Hematopoietic multipotent progenitor cell (in vitro differentiated cells): ENCODE measurements at places on chromosomes 16 and 17.

DNA sequence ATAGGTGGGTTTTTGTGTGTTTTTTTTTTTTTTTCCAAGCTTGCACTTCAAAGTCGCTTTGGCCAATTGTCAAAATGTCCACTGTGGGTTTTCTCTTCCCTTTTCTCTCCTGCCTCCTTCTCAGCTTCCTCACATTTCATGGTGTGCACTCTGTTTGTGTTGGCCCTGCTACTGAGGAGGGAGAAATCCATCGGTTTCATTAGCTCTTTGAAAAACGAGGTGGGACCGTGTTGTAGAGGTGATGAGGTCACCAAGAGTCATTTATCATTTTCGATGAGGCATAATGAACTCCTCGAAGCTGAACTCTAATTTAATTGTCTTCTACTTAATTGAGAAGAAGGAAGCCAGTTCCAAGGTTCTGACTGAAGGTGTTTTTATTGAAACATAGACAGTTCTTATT is 174.4 kb upstream of the TOX3 start:
- DNase-seq, result no peak

GRCh38 chr17:15917438-15918027 is 27.4 kb upstream of the ADORA2B start:
- no peak for DNase-seq

DNA sequence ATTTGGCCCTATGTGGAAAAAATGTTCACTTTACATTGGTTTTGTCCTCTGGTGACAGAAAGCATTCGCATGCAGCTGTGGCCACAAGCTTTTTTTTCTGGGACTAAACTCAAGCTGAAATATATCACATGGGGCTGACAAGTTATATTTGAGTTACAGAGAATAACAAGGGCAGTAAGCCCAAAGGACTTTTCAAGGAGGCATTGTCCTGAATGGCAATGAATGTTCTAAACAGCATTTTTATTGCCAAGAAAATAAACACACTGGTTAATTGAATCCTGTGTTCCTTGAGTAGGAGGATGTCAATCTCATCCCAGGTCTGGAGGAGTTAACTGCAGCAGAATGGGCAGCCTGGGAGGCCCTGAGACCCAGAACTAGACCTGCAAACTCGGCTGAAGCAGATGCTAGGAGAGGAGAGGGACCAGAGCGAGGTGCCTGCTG is 114.5 kb downstream of the COPRS start:
- no peak for DNase-seq

DNA sequence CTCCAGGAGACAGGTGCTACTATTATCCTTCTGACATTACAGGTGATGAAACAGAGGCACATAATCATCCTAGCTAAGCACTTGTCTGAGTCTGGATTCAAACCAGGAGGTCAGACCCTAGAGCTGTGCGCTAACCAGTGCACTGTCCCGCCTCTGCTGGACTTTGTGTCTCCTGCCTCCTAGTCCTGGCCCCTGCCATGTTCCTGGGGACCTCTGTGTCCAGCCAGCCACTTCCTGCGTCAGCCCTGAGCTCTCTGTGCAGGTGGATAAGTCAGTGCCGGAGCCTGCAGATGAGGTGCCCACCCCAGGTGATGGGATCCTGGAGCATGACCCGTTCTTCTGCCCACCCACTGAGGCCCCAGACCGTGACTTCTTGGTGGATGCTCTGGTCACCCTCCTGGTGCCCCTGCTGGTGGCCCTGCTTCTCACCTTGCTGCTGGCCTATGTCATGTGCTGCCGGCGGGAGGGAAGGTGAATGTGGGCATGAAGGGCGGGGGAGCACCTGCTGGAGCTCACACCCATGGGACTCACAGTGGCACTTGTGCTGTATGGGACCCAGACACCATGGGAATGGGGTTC is 4.2 kb downstream of the SGCA start:
- no peak for DNase-seq

DNA sequence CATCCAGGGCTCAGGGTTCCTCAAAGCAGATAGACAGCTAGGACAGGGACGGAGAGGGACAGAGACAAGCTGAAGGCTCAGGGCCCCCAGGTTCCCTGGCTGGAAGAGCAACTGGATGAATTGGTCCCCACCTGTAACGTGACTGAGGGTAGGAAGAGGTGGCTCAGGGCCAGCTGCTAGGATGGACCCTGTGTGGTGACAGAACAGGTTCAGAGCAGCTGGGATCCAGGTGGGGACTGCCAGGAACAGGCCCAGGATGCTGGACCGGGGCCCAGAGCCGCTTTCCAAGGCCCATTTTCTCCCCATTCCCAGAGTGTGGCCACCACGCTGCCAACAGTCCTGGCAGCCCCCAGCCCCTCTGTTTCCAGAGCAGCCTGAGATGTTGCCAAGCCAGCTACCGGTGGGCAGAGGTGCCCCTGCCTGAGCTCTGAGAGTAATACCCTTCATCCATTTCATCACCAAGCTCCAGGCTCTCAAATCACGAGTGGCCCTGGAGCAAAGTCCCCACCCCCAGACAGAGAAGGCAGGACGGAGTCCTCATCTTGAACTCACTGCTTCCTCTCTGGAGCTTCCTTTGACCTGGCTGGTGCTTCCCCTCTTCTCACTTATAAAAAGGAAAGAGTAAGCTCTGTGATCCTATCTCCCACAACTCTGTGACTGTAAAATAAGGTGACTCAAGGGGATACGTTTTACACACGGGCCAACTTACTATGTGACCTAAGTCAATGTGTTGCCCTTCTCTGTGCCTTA is 79.6 kb downstream of the TMEM132E start:
- no peak for DNase-seq

GRCh38 chr16:57725151-57725550 is 10.4 kb upstream of the KATNB1 start:
- DNase-seq, result no peak

DNA sequence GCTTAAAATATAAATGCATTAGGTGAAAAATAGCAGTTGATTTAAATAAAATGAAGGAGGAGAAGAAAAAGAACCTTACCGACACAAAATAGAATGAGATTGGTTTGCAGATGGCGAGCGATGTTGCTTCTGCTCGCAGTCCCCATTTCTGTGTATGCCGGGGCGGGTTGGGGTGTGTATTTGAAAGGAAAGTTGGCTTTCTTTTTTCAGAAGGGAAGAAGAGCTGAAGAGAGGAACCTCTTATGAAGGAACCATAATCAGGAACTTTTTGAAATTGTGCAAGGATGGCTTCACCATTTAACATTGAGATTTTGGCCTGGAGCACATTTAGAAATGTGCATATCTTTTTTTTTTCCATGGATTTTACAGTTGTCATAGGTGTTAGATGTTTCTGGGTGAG is at the start of gene IGSF6:
IGSF6 (minus strand) TSS at position 156 of the 400 bp plus-strand sequence; CDS start at position 146, 10 bp downstream.
- no peak for DNase-seq

- DNase-seq, result no peak
Measured at GRCh38 chr17:21242026-21242697, 11.0 kb downstream of the NATD1 start.

- DNase-seq, result no peak
Measured at GRCh38 chr17:5825717-5826330, 241.5 kb upstream of the NLRP1 start.

DNA sequence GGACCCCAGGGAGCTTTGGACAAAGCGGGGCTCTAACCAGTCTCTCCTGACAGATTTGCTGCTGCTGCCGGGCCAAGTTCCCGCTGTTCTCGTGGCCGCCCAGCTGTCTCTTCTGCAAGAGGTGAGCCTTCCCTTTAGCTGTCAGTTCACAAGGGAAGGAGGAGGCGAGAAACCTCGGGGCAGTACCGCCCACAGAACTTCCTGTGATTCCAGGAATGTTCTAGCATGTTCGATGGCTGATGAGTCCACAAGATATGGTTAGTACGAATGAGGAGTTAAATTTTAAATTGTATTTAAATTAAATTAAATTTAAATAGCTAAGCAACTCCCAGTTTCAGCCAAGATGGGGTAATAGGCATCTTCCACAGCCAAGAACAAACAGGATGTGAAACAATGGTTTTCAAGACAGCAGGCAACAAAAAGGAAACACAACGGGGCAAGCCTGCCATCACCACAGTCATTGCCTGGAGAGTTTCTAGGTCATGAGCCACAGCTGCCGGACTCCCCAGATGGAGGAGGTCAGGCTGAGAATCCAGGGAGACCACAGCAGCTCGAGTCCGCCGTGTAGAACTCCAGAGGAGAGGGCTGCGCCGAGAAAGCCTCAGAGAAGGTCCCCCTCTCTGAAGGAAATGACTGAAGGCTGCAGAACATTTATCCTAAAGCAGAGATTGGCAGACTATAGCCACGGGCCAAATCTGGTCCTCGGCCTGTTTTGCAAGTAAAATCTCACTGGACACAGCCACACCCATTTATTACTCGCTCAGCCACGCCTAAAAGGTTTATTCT is 9.5 kb upstream of the TCF25 start:
- no peak for DNase-seq

DNA sequence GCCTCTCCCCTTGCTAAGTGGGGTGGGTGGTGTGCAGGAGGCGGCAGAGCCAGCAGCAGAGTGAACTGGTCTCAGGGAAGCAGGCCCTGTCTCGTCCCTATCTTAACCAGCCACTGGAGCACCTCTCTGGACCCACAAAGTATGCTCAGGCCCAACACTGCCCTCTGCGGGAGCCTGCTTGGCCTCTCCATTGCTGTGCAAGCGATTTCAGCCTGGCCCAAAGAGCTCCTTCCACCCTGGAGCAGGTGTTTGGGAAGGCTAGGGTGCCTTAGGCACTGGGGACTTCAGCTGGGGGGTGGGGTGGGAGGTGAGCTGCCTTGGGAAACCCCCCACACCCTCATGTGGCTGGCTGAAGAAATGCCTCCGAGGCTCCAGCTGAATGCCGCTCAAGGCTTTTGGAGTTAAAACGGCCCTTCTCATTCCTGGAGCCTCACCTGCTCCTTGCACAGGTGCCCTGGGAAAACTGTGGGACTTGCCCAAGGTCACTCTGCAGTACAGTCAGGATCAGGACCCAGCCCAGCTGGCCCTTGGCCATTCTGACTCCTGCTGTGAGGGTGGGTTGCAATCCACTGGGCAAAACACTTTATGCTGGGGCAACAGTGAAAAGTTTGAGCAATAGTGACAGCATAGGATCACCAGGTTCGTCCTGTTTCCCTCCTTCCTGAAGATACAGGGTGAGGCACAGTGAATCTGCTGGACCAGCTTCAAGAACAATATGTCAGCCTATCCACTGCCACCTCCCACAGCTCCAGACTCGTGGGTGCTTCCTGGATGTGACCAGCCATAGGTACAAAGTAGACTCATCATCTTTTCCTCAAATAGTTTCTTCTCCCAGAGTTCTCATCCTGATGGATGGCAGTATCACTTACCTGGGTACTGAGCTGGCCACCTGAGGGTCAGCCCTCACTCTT is 5.9 kb upstream of the UBE2O start:
- no peak for DNase-seq

DNA sequence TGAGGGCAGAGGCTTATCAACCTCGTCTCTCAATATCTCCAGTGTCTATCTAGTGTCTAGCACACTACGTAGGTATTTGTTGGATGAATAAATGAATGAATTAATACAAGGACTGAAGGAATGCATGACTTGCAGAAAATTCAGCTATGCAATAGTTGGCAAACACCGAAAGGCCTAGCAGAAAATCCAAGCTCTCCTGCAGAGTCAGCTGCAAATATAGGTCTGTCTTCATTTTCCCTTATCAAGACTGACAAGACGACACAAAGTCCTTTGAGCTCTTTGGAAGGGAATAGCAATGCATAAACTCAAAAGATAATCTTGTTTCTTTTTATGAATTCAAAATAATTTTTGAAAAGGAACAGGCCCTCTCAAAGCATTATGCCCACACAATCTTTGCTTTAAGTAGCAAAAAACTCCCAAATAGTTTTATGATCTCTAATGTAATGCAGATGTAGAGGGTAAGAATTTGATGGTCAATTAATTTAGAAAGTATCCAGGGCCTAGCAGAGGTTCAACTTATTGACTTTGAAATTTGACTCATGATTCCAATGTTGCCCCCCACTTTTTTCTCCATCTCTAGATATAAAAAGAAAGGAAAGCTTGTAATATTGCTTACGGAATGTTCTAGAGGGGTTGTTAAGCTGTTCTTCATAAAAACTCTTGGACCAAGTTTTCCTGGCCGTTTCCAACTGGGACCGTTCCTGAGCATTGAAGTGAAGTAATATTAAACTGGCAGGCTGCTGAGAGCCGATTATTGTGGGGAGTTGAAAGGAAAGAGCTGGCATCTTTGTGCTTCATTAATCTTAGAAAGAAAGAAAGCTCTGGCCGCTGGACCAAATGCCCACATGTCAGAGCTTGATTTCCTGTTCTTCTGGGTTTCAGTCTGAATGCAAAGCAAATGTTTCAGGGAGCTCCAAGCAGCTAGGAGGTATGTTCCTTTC is 227.3 kb downstream of the HS3ST3A1 start:
- no peak for DNase-seq

DNA sequence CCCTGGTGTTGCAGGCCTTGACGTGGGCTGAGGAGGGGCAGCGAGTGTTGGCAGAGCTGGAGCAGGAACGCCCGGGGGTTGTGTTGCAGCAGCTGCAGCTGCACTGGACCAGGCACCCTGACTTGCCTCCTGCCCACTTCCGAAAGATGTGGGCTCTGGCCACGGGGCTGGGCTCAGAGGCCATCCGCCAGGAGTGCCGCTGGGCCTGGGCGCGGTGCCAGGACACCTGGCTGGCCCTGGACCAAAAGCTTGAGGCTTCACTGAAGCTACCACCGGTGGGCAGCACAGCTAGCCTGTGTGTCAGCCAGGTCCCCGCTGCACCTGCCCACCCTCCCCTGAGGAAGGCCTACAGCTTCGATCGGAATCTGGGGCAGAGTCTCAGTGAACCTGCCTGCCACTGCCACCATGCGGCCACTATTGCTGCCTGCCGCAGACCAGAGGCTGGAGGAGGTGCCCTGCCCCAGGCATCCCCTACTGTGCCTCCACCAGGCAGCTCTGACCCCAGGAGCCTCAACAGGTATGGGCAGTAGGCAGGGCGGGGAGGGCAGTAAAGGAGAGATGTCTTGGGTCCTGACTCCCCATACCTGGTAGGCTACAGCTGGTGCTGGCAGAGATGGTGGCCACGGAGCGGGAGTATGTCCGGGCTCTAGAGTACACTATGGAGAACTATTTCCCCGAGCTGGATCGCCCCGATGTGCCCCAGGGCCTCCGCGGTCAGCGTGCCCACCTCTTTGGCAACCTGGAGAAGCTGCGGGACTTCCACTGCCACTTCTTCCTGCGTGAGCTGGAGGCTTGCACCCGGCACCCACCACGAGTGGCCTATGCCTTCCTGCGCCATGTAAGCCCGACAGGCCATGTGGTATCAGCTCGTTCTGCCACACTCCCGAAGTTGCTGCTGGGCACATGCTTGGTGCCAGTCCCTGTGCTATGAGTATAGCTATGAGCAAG is 5.6 kb downstream of the PLEKHG4 start:
- DNase-seq, result no peak

- no peak for DNase-seq
Measured at GRCh38 chr16:11020792-11021551, 76.6 kb downstream of the CLEC16A start.

- DNase-seq, result no peak
Measured at GRCh38 chr17:72735592-72735991, 356.9 kb downstream of the SLC39A11 start.

GRCh38 chr17:7403977-7404736 is at the start of gene TMEM256:
Gene TMEM256, minus strand, starts transcription at chr17:7404097. Its CDS starts 13 bp downstream, at chr17:7404084.
- DNase-seq, result peak; percentile 99
